Fibroblast of villous mesenchyme (primary cell): ENCODE measurements at places on chromosomes 2 and 18. TPM values are rescaled to one million over a fixed set of nuclear protein-coding genes. Genes with fewer than 3 reads are reported as not detected.

Gene KLHL30
- 0.43 and 2.3 TPM in 2 replicates for total RNA-seq

Gene NEU4
- not detected in 2 replicates for total RNA-seq

Gene ALLC
- total RNA-seq: under 0.01 TPM in 1 of 2 replicates, not detected in the other

Gene CNDP1
- not detected in 2 replicates for total RNA-seq

Gene TTLL4
- total RNA-seq: 12.6 and 19.9 TPM in 2 replicates

Gene HRH4
- under 0.01 TPM in 1 of 2 replicates, not detected in the other for total RNA-seq

Gene ITPRIPL1
- 3.2 and 5.2 TPM in 2 replicates for total RNA-seq

- no peak for DNase-seq
Observed at GRCh38 chr2:124883595-124883994, 858.5 kb downstream of the CNTNAP5 start.

DNA sequence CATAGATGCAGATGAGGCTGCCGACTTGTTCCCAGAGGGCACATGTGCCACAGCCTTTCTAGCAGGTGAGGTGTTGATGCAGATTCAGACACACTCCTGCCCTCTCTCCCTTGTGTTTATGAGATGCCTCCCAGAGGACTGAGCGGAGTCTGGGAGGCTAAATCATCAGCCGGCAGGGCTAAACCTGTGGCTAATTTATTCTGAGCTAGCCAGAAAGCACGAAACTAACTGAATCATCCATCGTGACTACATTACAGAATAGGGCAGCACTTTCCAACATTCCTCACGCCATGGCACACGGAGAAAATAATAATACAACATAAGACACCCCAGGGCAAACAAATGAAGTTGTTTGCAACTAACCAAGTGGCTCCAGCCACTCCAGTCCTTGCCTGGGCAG lies 101.7 kb upstream of the FZD7 start:
- DNase-seq: no peak

DNA sequence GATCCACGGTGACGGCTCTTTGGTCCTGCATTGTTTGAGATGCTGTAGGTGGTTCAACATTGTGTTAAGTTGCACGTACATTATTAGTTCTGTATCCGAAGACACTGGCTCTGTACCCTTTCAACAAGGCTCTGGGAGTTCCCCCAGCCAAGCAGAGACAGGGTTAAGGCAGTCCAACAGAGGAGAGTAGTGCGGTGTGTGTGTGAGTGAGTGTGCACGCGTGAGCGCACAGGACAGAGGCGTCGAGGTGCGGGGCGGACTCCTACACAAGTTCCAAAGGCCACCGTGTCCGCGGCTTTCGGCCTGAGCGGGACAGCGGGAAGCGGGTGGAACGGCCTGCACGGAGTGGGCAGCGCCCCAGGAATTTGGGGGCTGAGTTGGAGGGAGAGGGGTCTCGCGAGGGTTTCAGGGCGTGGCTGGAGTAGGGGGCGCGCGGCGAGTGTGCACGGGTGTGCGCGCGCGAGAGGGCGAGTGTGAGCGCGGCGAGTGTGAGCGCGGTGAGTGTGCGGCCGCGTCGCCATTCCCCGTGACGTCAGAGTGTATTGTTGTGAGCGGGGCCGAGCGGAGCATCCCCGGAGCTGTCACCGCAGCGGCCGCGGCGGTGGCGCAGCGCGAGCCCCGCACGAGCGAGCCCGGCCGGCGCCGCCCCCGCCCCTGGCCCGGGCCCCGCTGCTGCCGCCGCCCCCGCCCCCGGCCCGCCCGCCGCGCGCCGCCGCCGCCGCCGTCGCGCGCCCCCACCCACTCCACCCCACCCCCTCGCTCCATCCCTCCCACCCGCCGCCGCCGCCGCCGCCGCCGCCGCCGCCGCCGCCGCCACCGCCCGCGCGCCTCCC lies at the start of gene ASXL3:
TSS of gene ASXL3 (plus strand) at position 535 of the 833 bp plus-strand sequence. CDS start 413 bp downstream, outside the sequence.
- no peak for DNase-seq

GRCh38 chr2:224366267-224366844 lies 35.6 kb downstream of the FAM124B start:
- peak; percentile 51 for DNase-seq
